MG63 (cell line): ENCODE measurements at places on chromosomes 6 and 20.

GRCh38 chr6:153023977-153024708 lies 21.6 kb upstream of the MTRF1L start:
- no peak for DNase-seq

DNA sequence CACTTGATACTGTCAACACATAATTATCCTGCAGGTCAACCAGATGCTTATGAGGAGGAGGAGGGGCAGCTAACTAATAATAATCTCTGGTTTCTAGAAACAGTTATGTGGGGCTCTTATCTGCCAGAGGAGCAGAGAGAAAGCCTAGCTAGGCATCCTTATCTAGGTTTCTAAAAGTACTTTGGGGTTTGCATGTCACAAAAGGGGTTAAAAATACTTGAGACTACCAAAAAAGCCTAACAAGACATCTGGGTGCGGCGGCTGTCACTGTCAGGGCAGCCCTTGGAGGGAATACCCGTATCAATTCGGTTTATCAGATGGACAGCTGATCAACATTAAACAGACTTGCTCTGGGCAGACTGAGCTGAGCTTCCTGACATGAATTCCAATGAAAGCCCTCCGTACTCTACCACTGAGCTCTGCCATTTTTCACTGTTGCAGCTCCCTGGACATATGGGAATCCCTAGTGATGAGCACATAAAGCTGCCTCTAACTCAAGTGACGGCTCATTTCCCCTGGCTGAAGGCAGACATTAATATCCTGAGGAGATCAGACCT lies 166.6 kb downstream of the PDSS2 start:
- no peak for DNase-seq

GRCh38 chr6:44068607-44069296 lies 58.5 kb downstream of the MRPL14 start:
- DNase-seq = no peak

DNA sequence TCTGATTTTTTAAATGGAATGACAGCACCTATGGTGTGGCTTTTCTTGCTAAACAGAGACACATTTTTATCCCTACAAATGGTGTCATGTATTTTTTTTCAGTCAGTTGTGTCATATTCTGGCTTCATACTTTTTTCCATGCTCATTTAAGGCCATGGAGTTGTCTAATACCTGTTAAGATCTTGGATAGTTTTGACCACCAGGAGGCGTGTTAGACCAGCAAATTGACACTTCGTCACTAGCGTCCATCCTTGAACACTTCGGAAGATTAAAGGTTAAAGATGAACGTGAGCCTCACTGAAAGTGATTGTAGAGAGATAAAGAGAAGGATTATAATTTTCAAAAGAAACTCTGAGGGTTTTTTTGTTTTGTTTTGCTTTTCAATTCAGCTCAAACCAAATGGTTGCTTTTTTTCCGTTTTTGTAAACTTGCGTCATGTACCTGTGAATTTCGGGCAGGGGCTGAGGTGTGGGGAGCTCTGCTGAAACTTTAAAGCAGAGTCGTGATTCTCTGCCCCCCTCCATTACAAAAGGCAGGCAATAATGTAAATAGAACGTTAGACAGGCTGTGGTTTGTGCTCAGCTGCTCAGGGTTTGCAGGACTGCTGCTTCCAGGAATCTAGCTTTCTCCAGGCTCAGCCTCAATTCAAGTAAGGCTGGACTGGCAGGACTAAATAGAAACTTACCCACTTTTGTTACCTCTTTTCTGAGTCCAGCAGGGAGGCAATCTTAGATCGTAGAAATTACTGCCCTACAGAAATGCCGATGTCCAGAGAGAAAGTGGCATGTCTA lies 245.1 kb downstream of the FOXA2 start:
- DNase-seq = peak; percentile 14

- DNase-seq = no peak
Observed at GRCh38 chr6:91600561-91600960, 1013.7 kb upstream of the MAP3K7 start.

DNA sequence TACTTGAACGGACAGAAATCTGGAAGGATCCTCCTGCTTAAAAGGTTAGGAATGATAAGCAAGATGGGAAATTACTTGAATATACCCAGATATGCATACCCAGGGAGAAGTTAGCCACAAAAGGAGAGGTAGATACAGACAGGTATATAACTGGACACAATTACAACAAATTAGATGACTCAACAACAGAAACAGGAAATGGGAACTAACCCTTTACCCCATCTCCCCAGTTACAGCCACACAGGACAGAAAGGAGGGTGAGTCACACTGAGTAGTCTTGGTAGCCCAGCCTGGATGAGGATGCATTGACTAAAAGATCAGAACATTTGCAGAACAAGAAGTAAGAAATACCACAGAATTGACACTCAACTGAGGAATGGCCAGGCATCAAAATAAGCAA lies 61.2 kb downstream of the C6orf52 start:
- DNase-seq = peak; percentile 89

GRCh38 chr6:37141281-37142049 lies 28.5 kb upstream of the PIM1 start:
- DNase-seq = no peak

DNA sequence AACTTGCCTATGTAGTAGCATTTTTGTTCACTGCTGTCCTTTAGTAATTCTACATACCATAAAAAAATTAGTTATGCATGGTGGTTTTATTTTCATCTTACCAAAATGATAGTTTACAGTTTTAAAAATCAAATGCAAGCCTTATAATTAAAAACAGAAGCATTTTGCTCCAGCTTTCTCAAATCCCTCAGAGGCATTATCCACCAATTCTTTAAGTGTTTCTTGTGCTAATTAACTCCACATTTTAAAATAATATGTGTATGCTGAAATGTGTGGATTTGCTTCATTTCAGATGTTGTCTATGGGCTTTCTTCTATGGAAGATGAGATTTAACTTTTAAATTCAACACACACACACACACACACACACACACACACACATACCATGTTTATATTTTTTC lies 49.3 kb downstream of the PCSK2 start:
- DNase-seq = no peak

- DNase-seq = peak; percentile 7
Observed at GRCh38 chr6:142207265-142207877, 60.3 kb downstream of the VTA1 start.

DNA sequence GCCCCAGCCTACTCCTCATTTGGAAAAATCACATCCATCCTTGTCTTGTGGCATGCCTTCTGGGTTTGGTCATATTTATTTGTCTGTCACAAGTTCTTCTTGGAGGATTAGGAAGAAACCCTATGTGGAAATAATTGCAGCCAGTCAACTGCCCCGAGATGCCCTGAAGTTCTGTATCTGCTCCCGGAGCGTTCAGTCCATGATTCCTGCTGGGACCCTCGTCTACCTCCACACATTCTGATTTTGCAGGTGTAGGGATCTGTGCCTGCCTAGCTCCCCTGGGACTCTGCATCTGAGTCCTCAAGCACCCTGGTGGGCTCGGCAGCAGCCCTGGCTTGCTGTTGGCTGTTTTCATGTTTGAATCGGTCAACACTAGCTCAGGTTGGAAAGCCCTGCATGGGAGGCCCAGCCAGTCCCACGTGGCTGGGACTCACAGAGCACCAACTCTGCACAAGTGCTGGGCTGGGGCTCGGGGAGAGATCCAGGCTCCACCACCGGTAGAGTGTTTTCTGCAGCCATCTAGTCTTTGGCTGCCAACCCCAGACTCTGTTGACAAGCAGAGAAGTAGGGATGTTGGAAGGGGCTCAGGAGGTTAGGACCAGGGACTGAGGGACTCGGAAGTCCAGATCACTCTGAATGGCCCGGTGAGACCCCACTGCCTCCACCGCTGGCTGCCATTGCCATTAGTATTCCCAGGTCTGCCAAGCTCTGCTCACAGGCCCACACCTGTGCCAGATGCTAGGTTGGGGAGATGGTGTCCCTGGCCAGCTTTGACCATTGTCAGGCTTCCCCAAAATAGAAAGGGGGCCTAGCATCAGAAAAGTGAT lies 183.5 kb upstream of the CST7 start:
- DNase-seq = no peak

DNA sequence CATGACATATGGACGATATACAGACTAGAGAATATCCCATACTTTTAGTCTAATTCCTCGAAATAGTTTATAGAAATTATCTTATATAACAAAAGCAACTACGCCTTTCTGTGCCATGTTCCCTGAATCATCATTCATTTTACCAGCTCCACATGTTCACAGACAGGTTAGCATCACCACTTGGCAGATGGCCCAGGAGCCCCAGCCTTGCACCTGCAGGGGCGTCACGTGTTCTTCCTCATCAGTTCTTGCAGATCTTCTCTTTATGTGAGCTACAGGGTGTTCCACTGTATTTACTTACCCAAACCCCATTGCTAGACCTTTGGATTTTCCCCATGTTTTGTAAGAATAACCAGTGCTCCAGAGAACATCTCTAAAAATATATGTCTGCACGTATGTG lies 12.6 kb upstream of the BNIP5 start:
- DNase-seq = no peak

- no peak for DNase-seq
Observed at GRCh38 chr20:51596668-51597388, 54.3 kb upstream of the NFATC2 start.

DNA sequence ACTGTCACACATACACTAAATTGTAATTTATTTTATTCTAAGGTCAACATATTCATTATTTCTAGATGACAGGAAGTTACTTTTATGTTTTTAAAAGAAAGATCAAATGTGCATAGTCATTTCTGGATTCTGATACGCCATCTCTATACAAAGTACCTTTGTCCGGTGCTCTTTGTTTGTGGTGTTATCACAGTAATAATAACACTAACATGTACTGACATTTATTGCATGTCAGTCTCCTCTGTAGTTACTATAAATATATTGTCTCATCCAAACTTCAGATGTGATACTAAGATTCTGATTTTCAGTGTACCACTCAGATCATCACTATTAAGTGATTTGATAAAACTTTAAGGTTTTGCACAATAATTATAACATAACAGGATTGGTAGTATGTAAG lies 90.3 kb upstream of the TPD52L1 start:
- no peak for DNase-seq

DNA sequence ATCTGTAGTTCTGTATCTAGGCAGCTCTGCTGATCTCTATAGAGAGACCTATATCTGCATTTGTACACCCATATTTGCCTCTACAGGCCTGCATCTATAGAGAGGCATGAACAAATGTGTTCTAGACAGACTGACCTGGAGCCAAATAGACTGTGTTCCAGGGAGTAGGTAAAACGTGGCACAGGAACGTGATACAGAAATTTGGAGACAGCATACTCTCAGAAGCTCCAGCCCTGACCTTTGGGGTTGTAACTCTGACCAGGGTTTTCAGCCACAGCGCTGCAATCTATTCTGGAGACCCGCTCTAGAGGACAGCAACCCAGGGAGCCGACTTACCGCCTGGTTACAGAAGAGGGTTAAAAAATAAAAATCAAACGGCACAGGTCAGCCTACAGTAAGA lies 983 bp downstream of the RBBP9 start:
- DNase-seq = no peak

- DNase-seq = no peak
Observed at GRCh38 chr20:36936341-36936740, 15.2 kb downstream of the SAMHD1 start.

- no peak for DNase-seq
Observed at GRCh38 chr6:135837735-135838449, 13.6 kb upstream of the PDE7B start.

DNA sequence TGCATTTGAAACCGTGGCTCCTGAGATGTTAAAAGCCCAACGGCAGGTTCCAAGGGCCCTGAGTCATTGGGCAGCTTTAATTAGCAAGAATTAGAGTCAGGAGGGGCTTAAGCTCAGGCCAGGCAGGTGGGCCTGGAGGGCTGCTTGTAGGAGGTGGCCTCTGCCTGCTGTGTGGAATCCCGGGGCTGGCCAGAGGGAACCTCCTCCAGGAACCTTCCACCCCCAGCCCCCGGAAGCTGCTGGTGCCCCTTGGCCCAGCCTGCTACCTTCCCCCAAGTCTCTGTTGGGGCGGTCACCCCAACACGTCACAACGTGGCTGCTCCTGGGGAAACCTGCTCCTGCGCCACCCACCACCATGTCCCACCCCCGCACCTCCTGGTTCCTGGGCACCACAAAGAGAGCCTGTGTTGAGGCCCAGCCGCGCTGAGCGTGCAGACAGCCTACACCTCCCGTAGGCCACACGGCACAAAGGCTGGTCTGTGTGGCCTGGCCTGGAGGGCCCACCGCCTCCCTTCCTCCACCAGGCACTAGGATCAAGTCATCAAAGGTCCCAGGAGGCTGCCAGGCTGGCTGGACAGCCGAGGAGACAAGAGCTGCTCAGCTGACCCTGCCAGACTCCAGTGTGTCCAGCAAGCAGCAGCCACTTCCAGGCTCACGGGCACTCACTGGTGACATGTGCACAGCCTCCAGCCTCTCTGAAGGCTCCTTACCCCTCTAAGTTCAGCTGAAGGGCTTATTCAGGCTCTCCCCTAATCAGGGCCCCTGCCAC lies 86.3 kb downstream of the SNX5 start:
- DNase-seq = no peak

DNA sequence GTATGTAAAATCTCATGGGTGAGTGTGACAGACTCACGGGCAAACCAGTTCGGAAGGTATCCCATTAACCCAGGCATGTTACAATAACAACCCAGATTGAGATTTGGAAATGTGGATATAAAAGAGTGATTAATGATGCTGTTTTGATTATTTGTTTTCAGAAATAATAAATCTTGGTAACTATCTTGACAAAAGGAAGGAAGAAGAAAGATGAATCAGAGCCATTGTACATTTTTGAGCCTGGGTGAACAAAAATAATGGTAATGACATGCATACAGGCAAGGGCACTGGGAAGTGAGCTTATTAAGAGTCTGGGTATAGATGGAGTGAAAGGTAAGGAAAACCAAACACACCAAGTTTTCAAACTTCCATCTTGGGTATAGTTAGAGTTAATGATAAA lies 862.0 kb downstream of the PHF3 start:
- no peak for DNase-seq

- DNase-seq = peak; percentile 5
Observed at GRCh38 chr6:579339-579738, 77.6 kb downstream of the HUS1B start.

- DNase-seq = no peak
Observed at GRCh38 chr6:13427316-13427715, 60.1 kb downstream of the GFOD1 start.

- DNase-seq = no peak
Observed at GRCh38 chr6:66189915-66190314, 482.9 kb upstream of the EYS start.

GRCh38 chr6:136410201-136411024 lies 120.8 kb upstream of the BCLAF1 start:
- no peak for DNase-seq

DNA sequence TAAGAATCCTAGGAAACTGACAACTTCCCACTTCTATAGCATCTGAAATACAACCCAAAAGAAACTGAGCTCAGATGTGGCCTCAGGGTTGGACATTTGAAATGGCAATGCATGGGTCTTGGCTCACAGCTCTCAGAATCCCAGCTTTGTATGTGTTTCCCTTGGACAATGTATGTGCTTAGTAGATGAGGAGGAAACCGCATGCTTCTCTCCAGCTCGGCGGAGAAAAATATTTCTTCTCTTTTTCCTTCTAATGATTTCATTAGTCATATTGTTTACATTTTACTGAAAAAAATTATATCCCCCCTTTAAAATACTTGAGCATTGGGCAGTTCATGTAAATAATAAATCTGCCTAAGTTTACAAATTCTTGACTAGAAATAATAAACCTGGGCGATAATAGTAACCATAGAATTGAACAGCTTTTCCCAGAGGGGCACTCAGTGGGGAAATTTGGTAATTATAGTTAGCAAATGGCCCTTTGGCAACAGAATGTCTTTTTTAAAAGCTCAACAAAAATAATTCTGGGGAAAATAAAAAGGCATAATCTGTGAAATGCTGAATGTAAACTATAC lies 55.3 kb downstream of the PFDN4 start:
- DNase-seq = no peak

- DNase-seq = no peak
Observed at GRCh38 chr20:33000802-33001466, 3.3 kb downstream of the SUN5 start.
